Trophoblast cell (in vitro differentiated cells and primary cell): ENCODE measurements at places on chromosomes 5 and 9.
A peak's percentile ranks its signal among the peaks of the same experiment; 100 is the strongest.

GRCh38 chr5:124941051-124942049 lies 194.9 kb upstream of the ZNF608 start:
- peak; percentile 63 for DNase-seq

DNA sequence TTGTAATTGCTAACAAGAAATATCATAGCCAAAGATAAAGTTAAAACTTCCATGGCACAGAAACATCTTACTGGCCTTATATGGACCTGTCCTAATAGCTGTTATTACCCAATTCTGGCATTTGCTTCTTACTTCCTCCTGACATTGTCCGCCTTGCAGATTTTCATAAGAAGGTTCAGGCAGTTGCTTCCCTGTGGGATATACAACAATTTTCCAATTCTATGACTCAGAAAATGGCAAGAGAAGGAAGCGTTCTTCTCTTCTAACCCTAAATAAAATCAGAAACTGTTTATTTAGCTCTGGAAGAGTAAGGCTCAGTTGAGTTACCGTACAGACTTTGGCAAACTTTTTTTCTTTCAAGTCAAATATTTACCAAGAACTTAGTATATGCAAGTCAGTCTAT lies 1.7 kb downstream of the PRKAA1 start:
- DNase-seq = no peak

DNA sequence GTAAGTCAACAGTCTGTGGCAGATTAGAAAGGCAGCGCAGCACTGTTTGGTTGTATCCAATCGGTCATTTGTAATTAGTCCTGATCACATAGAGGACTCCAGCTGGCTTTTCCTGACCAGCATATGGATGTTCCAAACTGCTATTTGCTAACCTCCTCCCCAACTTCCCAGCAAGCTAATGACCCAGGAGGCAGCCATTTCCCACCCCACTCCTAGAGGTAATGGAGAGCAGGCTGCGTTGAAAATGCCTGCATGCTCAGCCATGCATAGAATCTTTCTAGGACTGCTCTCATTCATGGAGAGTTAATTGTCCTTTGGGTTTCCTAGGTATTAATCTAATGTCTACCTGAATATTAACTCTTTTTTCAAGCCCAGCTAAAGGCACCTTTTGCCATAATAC lies 850.6 kb upstream of the WWC1 start:
- no peak for DNase-seq

GRCh38 chr9:109704546-109704945 lies 75.5 kb upstream of the PALM2AKAP2 start:
- DNase-seq = no peak

GRCh38 chr9:126366366-126367011 lies 39.9 kb downstream of the MVB12B start:
- DNase-seq = no peak

- DNase-seq = no peak
These were observed 161.8 kb upstream of the IRX2 start for GRCh38 chr5:2913281-2913680.

DNA sequence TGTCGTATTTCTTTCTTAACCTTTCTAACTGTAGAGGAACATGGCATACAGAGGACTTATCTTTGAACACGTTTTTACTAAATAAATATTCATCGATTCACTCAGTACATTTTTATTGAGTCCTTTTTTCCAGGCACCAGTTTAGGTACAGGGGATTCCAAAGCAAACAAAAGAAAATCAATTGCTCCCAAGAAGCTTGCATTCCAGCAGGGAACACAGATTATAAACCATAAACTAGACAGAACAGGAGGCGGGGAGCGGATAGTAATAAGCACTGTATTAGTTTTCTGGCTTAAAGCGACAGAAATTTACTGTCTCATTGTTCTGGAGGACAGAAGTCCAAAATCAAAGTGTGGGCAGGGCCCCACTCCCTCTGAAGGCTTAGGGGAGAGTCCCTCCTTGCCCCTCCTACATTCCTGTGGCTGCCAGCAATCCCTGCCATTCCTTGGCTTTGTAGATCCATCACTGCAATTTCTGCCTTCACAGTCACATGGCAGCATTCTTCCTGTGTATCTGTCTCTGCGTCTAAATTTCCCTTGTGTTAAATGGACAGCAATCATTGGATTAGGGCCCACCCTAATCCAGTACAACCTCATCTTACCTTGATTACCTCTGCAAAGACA lies 115.5 kb downstream of the COL23A1 start:
- no peak for DNase-seq

GRCh38 chr9:4108754-4109465 lies 191.0 kb downstream of the GLIS3 start:
- no peak for DNase-seq

DNA sequence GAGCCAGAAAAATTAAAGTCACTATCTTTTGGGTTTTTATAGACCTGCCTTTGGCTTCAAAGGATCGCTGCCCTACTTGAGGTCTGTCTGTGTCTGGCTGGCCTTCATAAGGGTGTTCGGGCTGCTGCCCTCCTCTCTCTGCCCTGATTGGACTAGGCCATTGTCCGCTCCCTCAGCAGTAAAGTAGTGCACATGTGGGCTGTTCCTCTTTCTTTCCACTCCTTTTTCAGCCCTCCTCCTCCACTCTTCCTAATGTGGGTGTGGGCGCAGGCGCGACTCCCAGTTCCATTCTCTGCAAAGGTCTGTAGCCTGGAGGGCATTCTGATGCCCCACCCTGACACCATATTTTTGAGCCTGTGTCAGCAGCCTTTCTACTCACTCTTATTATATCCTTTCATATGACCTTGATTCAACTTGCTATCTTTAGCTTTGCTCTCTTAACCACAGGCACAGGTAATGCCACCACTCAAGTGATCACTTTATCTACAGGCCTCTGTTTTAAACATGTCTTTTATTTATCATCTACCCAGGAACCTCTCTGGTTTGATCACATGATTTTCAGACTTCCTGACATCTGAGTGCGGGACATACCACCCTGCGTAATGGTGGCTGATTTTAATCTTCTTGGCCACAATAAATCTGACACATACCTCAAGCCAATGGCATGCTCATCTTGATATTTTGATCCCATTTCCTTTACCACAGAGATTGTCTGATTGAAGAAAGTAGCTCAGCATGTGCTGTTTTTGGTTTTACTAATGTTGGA lies 144.5 kb downstream of the AOPEP start:
- peak; percentile 94 for DNase-seq

- DNase-seq = no peak
These were observed 36.8 kb upstream of the TEX48 start for GRCh38 chr9:114718801-114719221.

- DNase-seq = no peak
These were observed 726 bp upstream of the ADGRV1 start for GRCh38 chr5:90557871-90558270.

DNA sequence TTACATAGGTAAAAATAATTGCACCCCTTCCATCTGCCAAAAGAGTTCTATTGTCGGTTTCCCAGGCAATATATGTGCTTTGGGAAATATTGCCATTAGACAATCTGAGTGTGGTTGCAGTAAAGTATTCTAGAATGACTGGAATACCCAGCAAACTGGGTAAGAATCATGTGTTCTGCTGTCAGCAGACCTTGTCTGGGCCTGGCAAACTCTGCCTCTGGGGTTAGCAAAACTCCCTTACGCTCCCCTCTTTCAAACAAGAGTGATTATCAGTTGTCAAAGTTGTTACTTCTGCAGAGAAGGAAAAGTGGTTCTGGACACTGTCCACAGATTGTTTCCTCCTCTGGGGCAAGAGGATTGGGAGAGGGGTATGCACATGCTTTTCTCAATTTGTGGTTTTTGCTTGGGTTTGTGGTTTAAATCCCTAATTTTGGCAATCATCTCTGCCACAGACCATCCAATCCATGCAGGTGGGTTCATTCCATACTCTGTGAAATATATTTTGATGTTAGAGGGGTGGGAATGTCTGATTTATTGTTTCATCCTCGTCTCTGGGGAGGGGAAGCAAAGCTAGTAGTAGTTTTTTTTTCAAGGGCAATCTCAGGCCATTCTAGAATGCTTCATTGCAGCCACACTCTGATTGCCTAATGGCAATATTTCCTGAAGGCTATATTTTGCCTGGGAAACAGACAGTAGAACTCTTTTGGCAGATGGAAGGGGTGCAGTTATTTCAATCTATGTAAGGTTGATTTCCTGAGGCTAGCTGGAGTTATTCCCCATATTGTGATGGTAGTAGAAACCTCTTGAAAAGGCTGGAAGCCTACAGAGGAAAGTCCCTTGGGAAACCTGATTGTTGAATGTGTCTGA lies 24.0 kb upstream of the TNFSF15 start:
- DNase-seq = no peak

DNA sequence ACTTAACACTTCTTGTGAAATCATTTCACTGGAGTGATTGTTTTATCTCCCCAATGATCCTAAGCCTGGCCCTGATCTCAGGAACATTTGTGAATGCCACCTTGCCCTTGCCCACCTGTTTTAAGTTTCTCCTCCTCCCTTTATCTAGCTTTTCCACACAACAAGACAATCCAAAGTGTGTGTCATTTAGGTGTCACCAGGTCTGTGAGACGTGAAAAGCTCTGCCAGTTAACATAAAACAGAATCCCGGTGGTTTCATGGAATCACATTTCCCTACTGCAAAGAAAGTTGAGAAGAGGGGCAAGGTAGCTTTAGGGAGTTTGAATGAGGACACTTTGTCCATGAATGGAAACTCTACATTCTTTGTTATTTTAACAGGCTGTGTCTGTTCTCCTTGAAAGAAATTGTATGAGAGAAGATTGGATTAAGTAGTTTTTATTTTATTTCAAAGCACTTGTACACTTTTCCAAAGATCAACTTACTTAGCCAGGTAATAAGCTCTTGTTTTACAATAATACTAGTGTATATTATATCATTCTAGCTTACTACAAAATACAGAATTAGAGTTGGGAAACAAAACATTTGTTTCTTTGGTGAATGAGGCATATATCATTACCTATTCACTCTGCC lies 239.0 kb downstream of the ISL1 start:
- DNase-seq = no peak

GRCh38 chr9:129494113-129494789 lies 126.7 kb downstream of the C9orf50 start:
- peak; percentile 69 for DNase-seq

DNA sequence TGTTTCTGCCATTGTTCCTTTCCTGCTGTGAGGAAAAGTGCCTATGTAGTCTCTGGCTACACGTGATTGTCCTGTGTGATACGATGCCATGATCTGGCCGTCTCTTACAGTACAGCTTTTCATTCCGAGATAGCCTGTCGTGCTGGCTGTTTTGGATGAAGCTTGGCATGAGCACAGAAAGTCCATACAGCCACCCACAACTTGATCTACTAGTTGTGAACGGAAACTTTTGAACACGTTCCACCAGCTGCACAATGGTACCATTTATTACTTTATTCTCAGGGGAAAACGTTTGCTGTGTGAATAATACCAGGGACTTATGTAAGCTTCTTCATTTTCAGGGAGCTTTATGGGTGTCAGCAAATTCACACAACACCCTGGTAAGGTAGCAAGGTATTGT lies 217.6 kb upstream of the ANKRD55 start:
- DNase-seq = no peak

DNA sequence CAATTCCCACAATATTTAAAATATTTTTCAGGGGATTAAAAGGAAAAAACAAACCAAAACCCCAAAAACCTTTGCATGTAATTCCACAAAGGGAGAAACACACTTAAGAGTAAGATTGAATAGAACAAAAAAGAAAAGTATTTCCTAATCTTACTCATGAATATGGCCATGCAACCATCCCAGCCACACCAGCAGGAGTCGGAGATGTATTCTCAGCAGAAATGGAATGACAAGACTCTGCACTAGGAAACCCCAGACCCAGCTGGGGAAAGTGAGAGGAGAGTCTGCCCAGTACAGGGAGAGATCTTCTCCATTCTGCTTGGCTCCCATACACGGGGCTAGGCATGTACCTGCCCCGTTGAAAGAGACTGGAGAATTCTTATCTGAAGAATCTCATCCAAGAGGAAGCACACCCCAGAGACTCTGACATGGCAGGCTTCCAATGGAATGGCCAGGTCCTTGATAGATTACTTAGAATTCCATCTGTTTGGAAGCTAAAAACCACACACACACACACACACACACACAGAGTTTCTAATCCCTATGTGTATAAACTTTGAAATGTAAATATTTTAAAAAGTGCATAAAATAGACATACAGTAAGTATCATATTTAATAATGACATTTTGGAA lies 118.8 kb downstream of the GADD45G start:
- DNase-seq = no peak

GRCh38 chr5:171578829-171579491 lies 159.5 kb downstream of the FGF18 start:
- DNase-seq = no peak

GRCh38 chr5:177405805-177406204 lies 3.6 kb downstream of the F12 start:
- DNase-seq = no peak

DNA sequence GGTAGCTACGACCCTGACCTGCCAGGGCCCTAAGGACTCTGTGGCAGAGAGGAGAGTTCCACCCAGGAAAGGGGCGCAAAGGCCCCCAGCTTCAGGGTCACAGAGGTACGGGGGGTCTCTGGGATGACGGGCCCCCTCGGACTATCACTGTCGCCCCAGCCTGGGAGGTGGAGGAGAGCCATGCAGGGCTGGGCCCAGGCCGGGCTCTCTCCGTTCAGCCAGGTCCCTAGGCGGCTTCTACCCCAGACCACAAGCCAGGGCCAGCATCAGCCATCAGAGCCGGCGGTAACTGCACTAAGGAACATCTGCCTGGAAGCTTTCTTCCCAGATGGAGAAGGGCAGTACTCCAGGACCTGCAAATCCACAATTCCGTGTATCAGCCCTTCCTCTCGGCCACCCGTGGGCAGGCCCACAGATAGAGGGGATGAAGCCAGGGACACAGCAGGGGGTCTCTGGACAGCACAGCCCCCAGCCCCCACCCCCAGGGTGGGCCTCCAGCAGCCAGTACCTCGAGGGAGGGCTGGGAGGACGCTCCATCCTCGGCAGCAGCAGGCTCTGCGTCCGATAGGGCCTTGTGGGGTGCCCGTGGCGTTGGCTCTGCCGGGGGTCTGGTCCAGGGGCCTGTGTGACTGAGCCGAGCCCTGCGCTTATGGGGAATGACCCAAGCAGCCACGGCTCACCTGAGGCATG lies 38.4 kb downstream of the NACC2 start:
- no peak for DNase-seq

DNA sequence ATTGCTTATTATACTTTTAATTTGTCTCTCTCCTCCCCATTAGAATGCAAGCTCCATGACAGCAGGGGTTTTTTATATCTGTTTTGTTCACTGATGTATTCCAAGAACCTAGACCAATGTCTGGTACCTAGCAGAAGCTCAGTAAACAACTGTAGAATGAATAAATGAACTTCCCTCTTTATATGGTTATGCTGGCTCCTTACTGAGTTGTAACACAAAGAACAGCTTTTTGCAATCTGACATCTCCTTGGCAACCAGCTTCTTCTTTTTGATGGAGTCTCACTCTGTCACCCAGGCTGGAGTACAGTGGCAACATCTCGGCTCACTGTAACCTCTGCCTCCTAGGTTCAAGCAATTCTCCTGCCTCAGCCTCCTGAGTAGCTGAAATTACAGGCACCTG lies 13.6 kb downstream of the TRMO start:
- no peak for DNase-seq

- DNase-seq = no peak
These were observed 396.0 kb upstream of the ZNF608 start for GRCh38 chr5:125142458-125142857.
